HFFc6 (cell line): ENCODE measurements at places on chromosomes 1 and 21. TPM values are rescaled to one million over a fixed set of nuclear protein-coding genes. Genes with fewer than 3 reads are reported as not detected.
A peak's percentile ranks its signal among the peaks of the same experiment; 100 is the strongest.

- DNase-seq: no peak
Measured at GRCh38 chr1:180800945-180801344, 111.8 kb upstream of the KIAA1614 start.

ZNF687 gene
- total RNA-seq: 14.6 and 15.0 TPM in 2 replicates

- no peak for DNase-seq
Measured at GRCh38 chr1:178066296-178066907, 27.5 kb upstream of the RASAL2 start.

FALEC gene
- total RNA-seq: 0.43 and 0.50 TPM in 2 replicates

GRCh38 chr1:244861683-244862082 lies 2.7 kb downstream of the HNRNPU start:
- DNase-seq: no peak

ELF3 gene
- total RNA-seq: 0.08 TPM in 1 of 2 replicates, not detected in the other

GRCh38 chr1:58845942-58846341 lies 62.1 kb upstream of the JUN start:
- no peak for DNase-seq

- DNase-seq: no peak
Measured at GRCh38 chr1:207497941-207498340, 2.0 kb downstream of the CR1 start.

TRIM46 gene
- total RNA-seq: 5.4 to 7.4 TPM (median 6.0 TPM) in 3 replicates

DNA sequence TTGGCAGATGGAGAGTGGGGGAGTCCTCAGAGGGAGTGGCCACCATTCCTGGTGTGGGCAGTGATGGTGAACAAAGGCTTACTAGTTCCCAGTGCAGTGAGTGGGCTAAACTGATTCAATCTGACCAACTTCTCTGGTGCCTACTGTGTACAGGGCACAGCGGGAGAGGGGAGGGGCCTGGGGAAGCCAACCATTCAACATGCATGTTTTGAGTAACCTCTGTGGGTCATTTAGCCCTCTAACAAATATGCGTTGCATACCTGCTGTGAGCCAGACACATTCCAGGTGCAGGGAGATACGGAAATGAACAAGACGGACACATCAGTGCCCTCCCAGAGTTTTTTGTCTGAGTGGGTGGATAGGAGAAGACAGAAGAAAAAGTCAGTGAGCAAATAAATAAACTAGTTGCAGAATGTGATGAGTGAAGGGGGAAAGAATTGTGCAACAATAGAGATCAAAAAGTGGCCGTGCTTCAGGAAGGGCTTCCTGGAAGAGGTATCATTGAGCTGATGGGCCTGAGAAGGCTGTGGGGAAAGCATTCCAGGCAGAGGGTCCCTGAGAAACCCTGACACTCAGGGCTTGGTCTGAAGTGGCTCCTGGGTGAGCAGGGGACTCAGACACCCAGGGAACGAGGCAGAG lies 78.8 kb downstream of the EPHB2 start:
- no peak for DNase-seq

- DNase-seq: no peak
Measured at GRCh38 chr1:34324879-34325440, 148.3 kb downstream of the C1orf94 start.

EIF3I gene
- total RNA-seq: 265 and 284 TPM in 2 replicates

SH2D2A gene
- total RNA-seq: 0.14 to 0.32 TPM (median 0.17 TPM) in 3 replicates

GRCh38 chr1:43766818-43767525 lies 59.6 kb downstream of the ST3GAL3 start:
- no peak for DNase-seq

GRCh38 chr1:158311066-158311465 lies 20.3 kb downstream of the CD1B start:
- DNase-seq: no peak

GRCh38 chr1:8889925-8890785 lies 11.7 kb upstream of the ENO1 start:
- peak; percentile 93 for DNase-seq

- DNase-seq: no peak
Measured at GRCh38 chr1:32464716-32465577, at the start of gene ZBTB8B. TSS of gene ZBTB8B (plus strand) at chr1:32465072. CDS start at chr1:32470625, 5,553 bp downstream.

GRCh38 chr1:159144571-159144970 lies 26.8 kb upstream of the CADM3 start:
- no peak for DNase-seq

DNA sequence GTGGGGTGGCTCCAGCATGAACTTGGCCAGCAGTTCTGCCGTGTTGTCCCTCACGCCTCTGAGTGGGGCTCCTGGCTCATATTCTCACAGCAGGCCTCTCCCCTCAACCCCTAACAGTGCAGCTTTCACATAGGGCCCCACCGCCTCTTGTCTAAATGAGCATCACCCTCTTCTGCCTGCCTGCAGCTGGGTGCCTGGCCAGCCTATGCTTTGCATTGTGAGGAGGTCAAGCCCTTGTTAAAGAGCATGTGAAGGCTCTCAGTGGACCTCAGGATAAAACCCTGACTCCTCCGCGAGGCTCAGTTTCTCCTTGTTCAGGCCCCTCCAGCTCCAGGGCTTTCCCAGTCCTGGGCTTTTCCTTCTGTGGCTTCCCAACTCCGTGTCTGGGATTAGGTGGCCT lies 34.8 kb downstream of the CRYAA start:
- DNase-seq: no peak

DNA sequence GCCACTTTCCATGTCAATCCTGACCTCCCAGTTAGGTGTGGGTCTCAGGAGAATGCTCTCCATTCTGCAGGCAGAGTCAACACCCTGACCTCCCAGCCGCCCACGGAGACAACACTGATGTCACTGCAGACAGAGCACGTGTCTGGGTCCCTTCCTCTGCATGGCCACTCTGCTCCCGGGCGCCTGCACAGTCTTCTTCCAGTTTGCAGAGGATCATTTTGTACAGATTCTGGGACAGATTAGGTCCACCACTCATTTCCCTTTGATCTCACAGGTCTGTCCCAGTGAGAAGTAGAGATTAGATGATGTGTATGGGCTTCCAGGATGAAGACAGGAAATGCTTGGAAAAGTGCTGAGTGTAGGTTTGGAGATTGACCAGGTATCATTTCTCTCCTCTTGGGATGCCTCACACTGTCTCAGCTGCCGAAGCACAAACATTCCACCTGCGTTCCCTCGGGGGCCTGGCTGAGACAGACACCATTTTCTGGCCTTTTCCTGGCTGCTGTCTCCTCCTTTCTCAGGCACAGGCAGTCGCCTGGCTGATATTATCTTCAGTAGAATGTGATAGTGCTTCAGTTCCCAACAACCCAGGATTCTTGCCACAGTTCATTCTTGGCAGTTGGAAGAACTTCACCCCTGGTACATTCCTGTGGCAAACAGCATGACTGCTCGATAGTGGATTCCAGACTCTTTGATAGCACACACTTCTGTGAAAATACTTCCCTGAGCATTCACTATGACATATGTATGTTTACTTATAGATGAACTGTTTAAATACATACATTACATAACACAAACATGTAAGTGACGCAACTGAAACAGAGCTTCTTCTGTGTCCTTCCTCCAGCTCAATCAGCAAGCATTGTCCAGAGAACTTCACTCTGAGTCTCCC lies 7.9 kb downstream of the MYBPHL start:
- DNase-seq: peak; percentile 89

DNA sequence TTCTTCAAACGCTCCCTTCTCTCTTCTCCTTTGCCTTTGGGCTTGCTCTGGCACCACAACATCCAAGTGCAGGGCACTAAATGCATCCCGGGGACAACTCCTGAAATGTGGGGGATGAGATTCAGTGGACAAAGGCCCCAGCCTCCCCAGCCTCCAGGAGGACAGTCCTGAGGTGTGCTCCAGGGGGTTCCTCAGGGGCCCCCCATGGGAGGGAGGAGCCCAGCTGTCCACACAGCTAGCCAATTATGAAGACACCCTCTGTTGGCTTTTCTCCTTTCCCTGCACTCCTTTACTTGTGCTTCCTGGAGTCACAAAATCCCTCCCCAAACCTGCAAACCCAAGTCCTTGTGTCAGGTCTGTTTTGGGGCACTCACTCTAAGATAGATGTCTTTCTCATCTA lies 735.4 kb downstream of the PTPRU start:
- DNase-seq: no peak

GRCh38 chr1:86828024-86828423 lies 85.9 kb downstream of the SELENOF start:
- DNase-seq: no peak

GRCh38 chr1:153355445-153356071 lies 2.1 kb upstream of the S100A9 start:
- DNase-seq: peak; percentile 45

PRAMEF2 gene
- total RNA-seq: not detected in 2 replicates

EPHB2 gene
- total RNA-seq: 11.4 and 29.9 TPM in 2 replicates

DNA sequence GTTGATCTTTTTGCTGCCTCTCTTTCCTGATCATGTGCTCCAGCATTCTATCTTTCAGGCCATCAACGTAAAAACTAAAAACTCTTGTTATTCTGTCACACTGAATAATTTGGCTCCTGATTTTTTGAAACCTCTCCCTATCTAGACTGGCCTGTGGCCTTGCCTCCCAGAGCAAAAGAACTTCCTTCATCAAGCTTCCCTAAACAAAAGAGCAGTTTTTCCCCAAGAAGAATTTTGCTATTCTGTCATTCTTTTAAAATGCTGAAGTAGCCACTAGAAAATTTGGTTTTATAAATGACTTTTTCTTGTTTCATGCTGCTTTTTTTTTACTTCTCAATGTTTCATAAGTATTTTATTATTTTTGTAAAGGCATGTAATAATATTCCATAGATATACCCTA lies 37.1 kb upstream of the CR2 start:
- no peak for DNase-seq

C1orf53 gene
- total RNA-seq: 20.5 to 24.2 TPM (median 20.6 TPM) in 3 replicates

DNA sequence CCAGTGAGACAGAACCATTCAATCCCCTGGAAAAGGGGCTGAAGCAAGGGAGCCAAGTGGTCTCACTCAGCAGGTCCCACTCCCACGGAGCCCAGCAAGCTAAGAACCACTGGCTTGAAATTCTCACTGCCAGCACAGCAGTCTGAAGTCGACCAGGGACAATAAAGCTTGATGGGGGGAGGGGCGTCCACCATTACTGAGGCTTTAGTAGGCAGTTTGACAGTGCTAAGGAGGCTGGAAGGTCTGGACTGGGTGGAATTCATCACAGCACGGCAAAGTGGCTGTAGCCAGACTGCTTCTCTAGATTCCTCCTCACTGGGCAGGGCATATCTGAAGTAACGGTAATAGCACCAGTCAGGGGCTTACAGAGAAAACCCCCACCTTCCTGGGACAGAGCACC lies 105.4 kb upstream of the GORAB start:
- DNase-seq: no peak

PGBD5 gene
- total RNA-seq: not detected in 3 replicates

TNNI3K gene
- total RNA-seq: not detected in 3 replicates

NUDT17 gene
- total RNA-seq: 2.4 to 4.9 TPM (median 2.8 TPM) in 3 replicates

GRCh38 chr1:226369110-226369509 lies 38.8 kb downstream of the PARP1 start:
- no peak for DNase-seq

- DNase-seq: peak; percentile 26
Measured at GRCh38 chr1:198913667-198914066, 274.8 kb downstream of the PTPRC start.

TRIM45 gene
- total RNA-seq: 2.9 to 4.4 TPM (median 3.2 TPM) in 3 replicates

DNA sequence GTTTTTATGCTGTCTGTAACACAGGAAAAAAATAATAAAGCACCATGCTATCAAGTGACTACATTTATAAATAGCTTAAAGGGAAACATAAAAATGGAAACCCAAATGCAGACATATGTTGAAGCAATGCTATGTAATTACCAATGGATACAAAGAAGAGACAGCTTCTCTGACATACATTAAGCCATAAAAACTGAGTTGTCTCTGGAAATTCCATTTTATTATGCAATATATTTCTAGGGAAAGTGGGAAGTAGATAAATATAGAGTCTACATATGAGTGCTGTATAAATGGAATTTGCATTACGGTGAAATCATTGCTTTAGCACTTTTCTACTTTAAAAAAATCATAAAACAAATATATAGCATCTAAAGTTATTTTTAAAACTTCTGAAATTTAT lies 135.2 kb upstream of the COL11A1 start:
- no peak for DNase-seq

- DNase-seq: no peak
Measured at GRCh38 chr1:61607448-61607847, 117.5 kb downstream of the TM2D1 start.

- peak; percentile 35 for DNase-seq
Measured at GRCh38 chr21:29005696-29006095, 13.0 kb upstream of the LTN1 start.

- DNase-seq: peak; percentile 88
Measured at GRCh38 chr1:39183503-39184353, 20.8 kb upstream of the MACF1 start.

DNA sequence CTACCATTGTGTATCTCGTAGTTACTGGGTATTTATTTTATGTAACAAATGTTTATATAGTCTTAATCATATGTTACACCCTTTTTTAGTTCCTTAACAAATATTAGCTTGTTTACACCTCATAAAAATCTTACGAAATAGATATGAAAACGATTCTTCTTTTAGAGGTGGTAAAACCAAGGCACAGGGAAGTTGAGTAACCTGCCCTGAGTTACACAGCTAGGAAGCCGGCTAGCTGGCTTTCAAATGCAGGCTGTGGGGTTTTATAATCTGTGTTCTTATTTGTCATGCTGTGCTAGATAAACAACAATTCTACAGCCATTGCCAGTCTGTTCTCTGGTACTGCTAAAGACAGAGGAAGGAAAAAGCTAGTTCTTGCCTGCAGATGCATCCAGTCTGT lies 109.6 kb downstream of the NOS1AP start:
- no peak for DNase-seq

ESPN gene
- total RNA-seq: not detected in 3 replicates

PGLYRP4 gene
- total RNA-seq: not detected in 3 replicates

DNA sequence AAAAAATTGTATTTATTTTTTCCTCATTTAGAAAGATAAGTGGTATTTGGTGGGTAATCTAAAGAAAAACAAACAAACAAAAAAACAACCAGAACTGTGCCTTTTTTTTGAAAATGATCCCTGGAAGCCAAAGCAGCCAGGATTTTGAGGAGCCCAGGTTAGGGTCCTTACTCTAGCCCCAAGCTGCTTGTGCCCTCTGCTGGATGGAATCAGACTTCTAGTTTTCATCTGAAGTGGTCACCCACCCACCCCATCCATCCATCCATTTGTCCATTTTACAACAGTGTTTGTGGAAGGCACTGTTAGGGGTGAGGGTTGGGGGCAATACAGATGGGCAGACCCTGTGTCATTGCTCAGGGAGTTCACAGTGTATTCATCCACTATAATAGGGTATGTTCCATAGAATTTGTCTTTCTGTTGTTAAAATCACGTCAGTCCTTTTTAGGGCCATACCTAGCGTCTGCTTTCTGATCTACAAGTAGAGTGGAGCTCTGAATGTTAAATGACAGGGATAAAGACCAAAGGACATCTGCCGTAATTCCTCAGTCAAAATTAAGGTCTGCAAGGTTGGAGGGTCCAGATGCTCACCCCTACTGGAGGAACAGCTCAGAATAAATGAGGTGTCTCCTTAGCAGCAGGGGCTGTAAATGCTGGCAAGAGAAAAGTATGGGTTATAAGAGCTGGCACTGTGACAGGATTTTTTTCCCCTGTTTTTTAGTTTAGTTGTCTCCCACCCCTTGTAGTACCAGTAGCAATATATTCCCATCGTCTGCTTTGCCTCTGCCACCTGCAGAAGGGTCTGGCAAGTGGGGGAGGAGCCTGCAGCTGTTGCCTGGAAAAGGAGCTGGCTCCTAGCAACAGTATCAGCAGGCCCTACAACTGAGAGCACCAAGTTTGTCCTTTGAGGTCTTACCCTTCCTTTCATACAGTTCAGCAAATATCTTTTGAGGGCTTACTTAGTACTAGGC lies 3.2 kb downstream of the LRRC42 start:
- DNase-seq: no peak
